ENCODE measurements at places on chromosomes 13 and 19. TPM values are rescaled to one million over a fixed set of nuclear protein-coding genes. Genes with fewer than 3 reads are reported as not detected.

The ZFP36 gene
- 5.8 TPM for total RNA-seq

The FBXL3 gene
- 61.3 TPM for total RNA-seq

The ZNF44 gene
- 5.5 TPM for total RNA-seq

The CABP5 gene
- not detected for total RNA-seq

The C19orf33 gene
- total RNA-seq = 3.2 TPM

The ZNF444 gene
- 16.4 TPM for total RNA-seq

The NDUFA7 gene
- 9.1 TPM for total RNA-seq

The ATP11A gene
- 5.8 TPM for total RNA-seq

The PROSER3 gene
- 9.5 TPM for total RNA-seq

The SPIB gene
- not detected for total RNA-seq

The PRR20A gene
- not detected for total RNA-seq

The SOX1 gene
- total RNA-seq = not detected

The GFY gene
- total RNA-seq = not detected

The ZNF850 gene
- 3.2 TPM for total RNA-seq

The PDE4C gene
- total RNA-seq = 0.32 TPM

The DOCK6 gene
- 21.2 TPM for total RNA-seq

The MYBPC2 gene
- under 0.01 TPM for total RNA-seq

The GJB2 gene
- total RNA-seq = not detected

The KLF12 gene
- total RNA-seq = 12.6 TPM

The CEACAM19 gene
- total RNA-seq = 2.6 TPM

The RNF17 gene
- total RNA-seq = 0.86 TPM

The LHB gene
- total RNA-seq = not detected

The CGB3 gene
- total RNA-seq = not detected

The PSG1 gene
- total RNA-seq = 11.2 TPM

The CD79A gene
- total RNA-seq = not detected

The IGFL3 gene
- not detected for total RNA-seq

The PEG3 gene
- 0.32 TPM for total RNA-seq

The PRR19 gene
- total RNA-seq = 0.86 TPM

The USHBP1 gene
- total RNA-seq = not detected

The ZNF723 gene
- not detected for total RNA-seq

The MCF2L gene
- total RNA-seq = not detected

The ANGPTL8 gene
- not detected for total RNA-seq

The HIPK4 gene
- total RNA-seq = under 0.01 TPM

The FAM83E gene
- total RNA-seq = 0.32 TPM

The SSC5D gene
- 23.2 TPM for total RNA-seq

Data from fibroblast of villous mesenchyme (primary cell).